ENCODE measurements at places on chromosomes 11 and 22.

- DNase-seq = no peak
Measured at GRCh38 chr11:72369743-72370142, 64.6 kb downstream of the CLPB start.

DNA sequence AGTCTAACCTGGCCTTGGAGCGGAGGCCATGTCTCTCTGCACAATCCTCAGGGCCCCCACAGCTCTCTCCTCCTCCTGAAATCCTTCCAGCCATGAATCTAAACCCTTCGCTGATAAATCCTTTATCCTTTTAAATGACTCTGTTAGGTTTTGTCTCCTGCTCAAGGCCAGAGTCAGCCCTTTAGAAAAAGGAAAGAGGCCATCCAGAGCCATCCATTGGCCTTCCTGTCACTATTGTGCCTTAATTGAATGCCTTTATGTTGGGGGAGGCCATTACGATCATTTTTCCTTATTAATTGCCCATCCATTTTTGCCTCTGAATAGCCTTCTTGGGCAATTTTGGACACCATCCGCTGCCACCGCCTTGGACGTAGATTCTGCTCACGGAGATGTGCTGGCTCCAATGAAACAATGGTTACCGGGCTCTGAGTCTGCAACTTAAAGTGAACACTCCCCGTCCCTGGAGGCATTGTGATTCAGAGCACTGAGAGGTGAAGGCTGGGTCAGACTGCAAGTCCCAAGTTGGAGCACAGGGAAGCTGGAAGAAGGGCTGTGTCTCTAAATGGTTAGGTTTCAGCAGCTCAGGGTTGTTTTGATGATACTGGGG, 213.0 kb upstream of the E2F8 start:
- no peak for DNase-seq

- DNase-seq = no peak
Measured at GRCh38 chr11:130776061-130776419, 140.2 kb downstream of the SNX19 start.

- DNase-seq = peak; percentile 85
Measured at GRCh38 chr11:57480409-57481137, 20.2 kb downstream of the RTN4RL2 start.

- no peak for DNase-seq
Measured at GRCh38 chr22:49186762-49187161, 640.9 kb downstream of the BRD1 start.

GRCh38 chr11:12834630-12835029, 160.4 kb downstream of the TEAD1 start:
- no peak for DNase-seq

- DNase-seq = no peak
Measured at GRCh38 chr11:131543389-131544025, 173.1 kb downstream of the NTM start.

DNA sequence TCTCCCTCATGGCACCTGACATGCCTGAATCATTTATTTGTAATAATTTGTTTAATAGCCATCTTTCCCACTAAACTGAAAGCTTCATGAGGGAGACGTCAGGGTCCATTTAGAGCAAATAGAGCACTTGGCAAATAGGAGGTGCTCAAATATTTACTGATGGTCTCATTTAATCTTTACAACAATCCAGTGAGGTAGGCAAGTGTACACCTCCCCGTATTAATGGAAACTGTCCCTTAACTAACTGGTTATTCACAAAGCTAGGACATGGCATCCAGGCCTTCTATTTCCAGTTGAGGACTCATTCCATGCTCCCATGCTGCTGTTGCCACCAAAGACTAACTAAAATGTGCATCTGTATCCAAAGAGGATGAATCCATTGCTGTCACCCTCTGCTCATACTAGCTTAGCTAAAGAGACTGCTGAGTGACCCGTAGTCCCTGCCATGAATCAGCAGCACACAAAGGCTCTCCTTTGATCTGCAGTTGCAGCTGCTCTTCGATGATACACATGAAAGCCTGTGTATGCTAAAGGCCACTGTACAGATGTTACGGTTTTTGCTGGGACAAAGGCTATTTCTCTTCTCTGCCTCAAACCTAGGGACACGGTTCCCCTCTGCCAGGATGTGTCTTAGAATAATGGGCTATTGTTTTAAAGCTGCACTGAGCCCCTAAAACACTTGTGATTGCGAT, 82.6 kb downstream of the RAB30 start:
- DNase-seq = no peak

DNA sequence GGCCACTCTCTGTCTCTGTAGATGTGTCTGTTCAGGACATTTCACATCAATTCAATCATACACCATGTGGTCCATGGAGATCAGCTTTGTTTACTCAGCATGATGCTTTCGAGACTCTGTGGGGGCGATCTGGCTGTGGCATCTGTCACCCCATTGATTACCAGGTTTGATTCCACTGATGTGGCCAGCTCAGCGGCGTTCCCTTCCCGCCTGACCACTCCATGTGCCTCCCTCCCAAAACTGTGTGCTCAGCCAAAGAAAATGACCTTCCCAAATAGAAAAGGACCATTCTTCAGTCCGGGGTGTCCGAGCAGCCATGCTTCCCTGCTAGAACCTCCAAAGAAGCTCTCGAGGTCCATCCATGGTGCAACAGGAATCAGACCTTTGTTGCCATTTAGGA, 89.1 kb downstream of the BRD1 start:
- peak; percentile 12 for DNase-seq

DNA sequence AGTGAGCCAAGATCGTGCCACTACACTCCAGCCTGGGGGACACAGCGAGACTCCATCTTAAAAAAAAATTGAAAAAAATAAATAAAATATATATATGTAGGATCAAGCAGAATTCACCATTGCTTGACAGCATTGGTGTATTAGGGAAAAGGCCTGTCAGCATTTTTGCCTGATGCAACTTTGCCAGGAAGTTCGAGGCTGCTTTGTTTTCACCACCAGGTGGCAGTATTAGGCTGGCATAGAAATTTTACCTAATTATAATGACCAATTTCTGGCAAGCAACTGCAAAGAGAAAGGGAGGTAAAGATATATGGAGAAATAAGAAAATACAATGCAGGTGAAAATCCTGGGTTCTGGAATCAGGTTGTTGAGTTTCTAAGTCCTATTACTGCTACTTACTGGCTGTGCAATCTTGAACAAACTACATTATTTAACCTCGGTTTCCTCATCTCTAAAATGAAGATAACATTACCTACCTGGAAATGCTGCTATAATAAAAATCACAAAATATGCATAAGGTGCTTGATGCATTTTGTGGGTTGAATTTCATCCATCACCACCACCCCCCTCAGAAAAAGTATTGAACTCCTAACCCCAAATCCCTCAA, 24.7 kb downstream of the LAYN start:
- DNase-seq = peak; percentile 70

DNA sequence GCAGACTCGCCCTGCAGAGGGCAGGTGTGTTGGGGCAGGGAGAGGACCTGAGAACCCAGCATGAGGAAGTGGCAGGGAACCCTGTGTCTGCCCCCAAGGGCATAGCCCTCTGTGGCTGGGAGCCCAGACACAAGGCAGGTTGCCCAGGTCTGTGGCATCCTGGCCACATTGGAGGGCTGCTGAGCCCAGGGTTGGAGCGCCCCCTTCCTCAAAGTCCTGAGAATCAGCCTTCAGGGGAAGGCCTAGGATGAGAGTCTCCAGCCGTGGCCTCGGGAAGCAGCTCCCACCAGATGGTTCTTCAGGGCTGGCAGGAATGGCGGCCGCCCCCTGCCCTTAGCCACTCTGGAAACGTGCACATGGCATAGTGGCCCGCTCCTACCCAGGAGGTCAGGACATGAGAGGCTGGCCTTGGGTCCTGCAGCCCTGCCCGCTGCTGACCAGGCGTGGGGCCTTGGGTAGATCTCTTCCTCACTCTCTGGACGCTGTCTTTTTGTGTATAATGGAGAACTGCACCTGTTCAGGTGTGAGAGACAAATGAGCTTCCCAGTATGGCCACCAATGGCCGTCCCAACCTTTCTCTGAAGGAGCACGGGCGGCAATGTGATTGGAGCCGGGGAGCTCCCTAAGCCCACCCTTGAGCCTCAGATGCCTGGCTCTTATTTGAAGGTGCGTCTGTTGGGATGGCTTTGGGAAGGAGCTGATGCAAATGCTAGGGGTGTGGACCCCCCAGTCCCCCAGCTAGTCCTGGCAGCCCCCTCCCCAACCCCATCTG, 4.6 kb upstream of the CDC42BPG start:
- no peak for DNase-seq

GRCh38 chr22:46934746-46935491, 172.5 kb downstream of the TBC1D22A start:
- DNase-seq = peak; percentile 53

GRCh38 chr22:44801476-44801875, 49.1 kb downstream of the ARHGAP8 start:
- no peak for DNase-seq

- DNase-seq = no peak
Measured at GRCh38 chr22:23123804-23124254, 18.0 kb downstream of the RSPH14 start.

- DNase-seq = no peak
Measured at GRCh38 chr11:128552783-128553661, 34.3 kb downstream of the ETS1 start.

DNA sequence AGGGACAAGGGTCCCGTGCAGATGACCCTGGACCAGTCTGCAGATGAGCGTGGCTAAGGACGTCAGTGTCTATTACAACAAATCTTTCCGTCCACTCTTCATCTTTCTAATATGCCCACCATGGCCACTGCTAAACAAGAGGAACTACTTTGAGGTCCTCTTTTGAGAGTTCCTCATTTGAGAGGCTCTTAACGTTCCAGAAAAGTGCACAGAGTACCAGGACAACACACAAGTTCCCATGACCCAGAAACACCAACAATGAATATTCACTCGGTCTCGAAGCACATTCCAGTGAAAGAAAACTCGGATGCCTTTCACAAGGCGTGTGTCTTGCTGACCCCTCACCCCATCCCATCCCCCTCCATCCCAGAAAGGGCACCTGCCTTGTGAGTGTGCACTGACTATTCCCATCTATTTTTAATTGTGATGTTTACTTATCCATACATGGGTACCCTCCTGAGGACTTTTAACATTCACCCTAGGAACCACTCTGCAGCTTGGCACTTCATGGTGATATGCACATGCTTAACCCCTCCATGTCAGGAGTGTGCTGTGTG, 157.0 kb downstream of the SHANK2 start:
- no peak for DNase-seq

DNA sequence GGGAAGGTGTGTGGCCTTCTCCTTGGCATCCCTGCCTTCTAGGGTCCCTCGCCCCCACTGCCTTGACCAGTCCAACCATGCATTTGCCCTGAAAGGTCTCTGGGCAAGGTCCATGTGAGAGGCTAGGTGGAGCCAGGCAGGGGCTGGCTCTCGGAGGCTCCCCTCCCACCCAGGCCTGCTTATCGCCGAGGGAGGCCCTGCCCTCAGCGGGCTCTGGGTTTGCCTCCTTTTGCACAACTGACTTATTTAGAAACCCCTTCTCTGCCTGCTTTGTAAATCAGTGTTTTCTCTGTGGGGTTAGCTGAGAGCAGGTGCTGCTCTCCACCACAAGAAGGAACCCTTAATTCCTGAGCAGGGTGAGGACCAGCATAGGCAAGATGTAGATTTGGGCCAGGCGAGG, 47.7 kb downstream of the CD82 start:
- no peak for DNase-seq

- no peak for DNase-seq
Measured at GRCh38 chr11:36215693-36216060, 73.5 kb downstream of the COMMD9 start.

GRCh38 chr11:2750101-2750681, 50.4 kb upstream of the KCNQ1OT1 start:
- no peak for DNase-seq

- no peak for DNase-seq
Measured at GRCh38 chr22:49781289-49781782, 46.3 kb downstream of the BRD1 start.

DNA sequence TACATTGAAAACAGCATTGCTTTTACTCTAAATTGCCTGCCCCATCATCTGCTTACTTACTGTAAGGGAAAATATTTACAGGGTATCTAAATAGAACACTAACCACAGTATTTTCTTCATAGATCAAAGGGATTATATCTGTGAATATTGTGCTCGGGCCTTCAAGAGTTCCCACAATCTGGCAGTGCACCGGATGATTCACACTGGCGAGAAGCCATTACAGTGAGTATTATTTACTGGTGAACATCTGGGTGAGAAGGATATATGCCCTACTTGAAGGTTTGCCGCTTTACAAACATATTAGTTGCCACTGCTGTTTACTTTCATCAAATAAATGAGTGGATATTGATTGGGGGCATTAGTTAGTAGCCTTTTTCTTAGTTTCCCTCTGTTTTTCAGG, 5.9 kb upstream of the CNTF start:
- no peak for DNase-seq

- no peak for DNase-seq
Measured at GRCh38 chr11:117923773-117924172, 5.4 kb downstream of the TMPRSS13 start.

DNA sequence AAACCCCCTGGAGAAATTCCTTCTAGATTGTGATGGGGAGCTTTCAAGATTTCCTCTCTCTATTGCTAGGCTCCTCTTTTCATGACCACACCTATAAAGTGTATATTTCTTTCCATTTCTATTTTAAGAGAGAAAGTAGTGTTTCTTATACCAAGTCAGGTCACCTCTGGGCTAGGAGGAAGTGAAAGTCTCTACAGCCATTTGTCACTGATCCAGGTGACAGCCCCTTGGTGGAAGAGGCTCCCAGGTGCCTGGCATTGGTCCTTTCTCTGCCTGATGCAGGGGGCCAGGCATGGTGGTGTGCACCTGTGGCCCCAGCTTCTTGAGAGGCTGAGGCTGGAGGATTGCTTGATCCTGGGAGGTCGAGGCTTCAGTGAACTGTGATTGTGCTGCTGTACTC, 64.7 kb downstream of the DHCR7 start:
- DNase-seq = no peak

GRCh38 chr11:108858622-108859021, 193.8 kb downstream of the DDX10 start:
- no peak for DNase-seq

All from activated CD8-positive, alpha-beta memory T cell treated with anti-CD3 and anti-CD28 coated beads, Interleukin-2, amount 50 U/mL, for 48 hours (primary cell).